ENCODE measurements at places on chromosomes 6 and 20.

GRCh38 chr20:14521436-14521835 lies 184.0 kb upstream of the FLRT3 start:
- DNase-seq: no peak

DNA sequence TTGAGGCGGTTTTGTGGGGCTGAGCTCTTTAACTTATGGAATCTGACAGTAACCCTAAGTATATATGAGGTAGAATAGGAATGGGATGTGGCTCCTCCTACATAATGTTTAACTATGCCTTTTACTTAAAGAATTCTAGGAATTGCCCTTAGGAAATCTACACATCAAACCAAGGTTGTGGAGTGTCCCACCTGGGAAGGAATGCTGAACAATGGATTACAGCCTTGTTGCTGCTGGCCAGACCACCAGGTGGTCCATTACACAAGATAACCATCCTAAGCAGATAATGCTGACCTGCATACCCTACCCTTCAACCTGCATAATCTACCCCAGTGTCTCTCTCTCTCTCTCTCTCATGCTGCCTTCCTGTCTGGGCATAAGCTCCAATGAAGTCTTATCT lies 35.0 kb upstream of the SLC22A16 start:
- DNase-seq: no peak

DNA sequence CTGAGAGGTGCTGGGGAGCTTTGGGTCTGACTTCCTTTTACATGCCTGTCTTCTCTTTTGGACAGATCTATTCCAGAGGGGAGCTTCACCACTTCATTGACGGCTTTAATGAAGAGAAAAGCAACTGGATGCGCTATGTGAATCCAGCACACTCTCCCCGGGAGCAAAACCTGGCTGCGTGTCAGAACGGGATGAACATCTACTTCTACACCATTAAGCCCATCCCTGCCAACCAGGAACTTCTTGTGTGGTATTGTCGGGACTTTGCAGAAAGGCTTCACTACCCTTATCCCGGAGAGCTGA lies 13.1 kb downstream of the PRDM1 start:
- DNase-seq: no peak

DNA sequence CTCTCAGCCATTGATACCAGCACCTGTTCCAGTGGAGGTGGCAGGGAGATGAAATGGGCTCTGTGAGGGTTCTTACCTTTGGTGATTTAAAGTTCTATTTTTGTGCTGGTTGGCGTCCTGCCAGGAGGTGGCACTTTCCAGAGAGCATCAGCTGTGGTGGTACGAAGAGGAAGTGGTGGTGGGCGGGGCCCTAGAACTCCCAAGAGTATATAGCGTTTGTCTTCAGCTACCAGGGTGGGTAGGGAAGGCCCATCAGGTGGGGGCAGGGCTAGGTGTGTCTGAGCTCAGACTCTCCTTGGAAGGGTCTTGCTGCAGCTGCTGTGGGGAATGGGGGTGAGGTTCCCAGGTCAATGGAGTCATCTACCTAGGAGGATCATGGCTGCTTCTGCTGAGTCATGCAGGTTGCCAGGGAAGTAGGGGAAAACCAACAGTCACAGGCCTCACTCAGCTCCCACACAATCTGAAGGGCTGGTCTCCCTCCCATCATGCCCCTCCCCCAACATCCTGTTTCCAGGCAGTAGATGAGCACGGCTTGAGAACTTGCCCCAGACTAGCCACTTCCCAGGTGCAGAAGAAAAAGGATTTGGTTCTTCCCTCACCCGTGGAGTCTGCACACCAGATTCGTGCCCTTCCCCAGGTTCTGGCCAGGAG lies 46.6 kb downstream of the MOXD1 start:
- no peak for DNase-seq

GRCh38 chr6:24974182-24975171 lies 38.7 kb upstream of the RIPOR2 start:
- DNase-seq: no peak

DNA sequence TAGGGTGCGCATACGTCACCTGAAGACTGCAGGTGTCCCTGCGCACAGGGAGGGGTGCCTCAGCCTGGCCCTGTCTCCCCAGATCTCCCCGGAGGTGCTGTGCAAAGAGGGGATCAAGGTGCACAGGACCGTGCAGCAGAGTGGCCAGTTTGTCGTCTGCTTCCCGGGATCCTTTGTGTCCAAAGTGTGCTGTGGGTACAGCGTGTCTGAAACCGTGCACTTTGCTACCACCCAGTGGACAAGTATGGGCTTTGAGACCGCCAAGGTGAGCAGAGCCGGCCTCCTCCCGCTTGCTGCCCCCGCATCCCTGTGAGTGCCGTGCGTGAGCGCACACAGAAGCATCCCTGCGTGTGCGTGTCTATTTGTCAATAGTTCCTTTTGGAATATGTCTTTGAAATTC lies 150.7 kb downstream of the DTNBP1 start:
- DNase-seq: no peak

DNA sequence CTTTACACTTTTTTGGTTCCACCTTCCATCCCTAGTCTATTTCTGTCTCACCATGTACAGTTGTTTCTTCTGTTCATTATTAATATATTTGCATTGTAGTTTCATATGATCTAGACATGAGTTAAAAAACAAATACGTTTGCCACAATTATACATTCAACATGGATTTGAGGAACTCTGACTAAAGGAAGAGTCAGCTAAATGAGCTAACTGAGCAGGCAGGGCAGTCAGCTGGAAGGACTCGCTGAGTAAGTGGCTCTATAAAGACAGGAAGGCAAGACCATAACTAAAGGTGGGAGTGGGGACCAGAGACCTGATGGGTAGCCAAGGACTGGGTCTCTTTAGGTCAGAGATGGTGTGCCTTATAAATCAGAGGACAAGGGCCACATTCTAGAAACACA lies 26.3 kb downstream of the TMX4 start:
- no peak for DNase-seq
